ENCODE measurements at places on chromosomes 2 and 18.

DNA sequence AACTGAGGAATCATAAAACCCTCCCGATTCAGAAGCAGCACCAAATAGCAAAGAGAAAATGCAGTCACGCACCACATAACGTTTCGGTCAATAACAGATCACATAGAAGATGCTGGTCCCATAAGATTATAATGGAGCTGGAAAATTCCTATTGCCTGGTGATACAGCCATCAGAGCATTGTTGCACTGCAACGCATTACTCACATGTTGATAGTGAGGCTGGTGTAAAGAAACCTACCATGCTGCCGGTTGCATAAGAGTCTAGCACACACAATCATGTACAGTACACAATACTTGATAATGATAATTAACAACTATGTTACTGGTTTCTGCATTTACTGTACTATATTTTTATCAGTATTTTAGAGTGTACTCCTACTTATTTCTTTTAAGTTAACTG is 32.5 kb downstream of the RNF152 start:
- no peak for DNase-seq

DNA sequence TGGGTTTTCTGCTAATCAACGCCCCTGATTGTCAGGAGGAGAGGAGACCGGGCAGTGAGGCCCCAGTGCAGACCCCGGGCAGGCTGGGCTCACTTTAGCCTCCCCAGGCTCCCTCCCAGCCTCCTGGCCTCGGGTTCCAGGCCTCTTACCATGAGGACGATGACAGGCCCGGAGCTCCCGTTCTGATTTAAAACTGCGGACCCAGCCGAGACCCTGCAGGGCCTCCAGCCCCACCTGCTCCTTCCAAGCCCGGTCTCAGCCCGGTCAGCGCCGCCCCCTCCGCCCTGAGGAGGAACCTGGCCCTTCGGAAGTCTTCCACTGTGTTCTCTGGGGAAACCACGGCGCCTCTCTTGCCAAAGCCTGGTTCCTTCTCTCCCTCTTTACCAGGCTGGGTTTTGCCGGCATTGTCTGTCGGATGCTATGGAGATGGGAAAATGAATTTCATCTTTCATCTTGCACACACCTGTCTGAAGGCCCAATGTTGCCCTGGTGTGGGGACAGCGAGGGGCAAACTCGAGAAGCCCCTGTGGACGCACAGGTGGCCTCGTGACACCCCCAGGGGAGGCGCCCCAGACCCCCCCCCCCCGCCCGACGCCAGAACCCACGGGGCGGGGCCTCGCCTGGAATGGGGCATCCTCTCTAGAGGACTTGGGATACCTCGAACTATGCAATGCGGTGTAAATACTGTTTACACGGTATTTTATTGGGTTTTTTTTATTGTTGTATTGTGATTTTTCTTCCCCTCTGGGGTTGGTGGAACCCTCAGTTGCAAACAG is 37.7 kb upstream of the CTDP1 start:
- DNase-seq: no peak

- DNase-seq: no peak
Observed at GRCh38 chr18:40983835-40984234, 971.2 kb upstream of the PIK3C3 start.

GRCh38 chr18:62757399-62758010 is 42.2 kb downstream of the PHLPP1 start:
- DNase-seq: no peak

GRCh38 chr2:118089139-118089800 is 999 bp downstream of the INSIG2 start:
- no peak for DNase-seq

- no peak for DNase-seq
Observed at GRCh38 chr2:178787155-178787554, 20.1 kb downstream of the TTN start.

- no peak for DNase-seq
Observed at GRCh38 chr2:169464882-169465281, 14.4 kb upstream of the BBS5 start.

DNA sequence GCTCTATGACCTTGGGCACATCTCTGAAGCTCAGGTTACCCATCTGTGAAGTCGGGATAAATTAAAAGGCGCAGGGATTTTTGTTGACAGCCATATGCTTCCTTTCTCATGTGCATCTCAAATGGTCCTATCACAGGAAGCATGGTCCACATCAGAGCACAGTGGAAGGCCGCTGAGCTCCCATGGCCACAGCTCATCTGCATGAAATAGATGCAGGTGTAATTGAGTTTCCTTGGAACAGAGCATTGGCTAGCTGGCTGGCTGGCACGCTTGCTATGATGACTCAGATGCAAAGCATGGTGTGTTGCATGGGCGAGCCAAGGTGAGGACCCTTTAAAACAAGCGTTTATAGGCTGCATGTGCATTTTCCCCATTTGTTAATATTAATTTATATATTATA is 79.3 kb downstream of the TXNL1 start:
- DNase-seq: no peak

GRCh38 chr2:45070113-45070652 is 60.9 kb upstream of the SIX2 start:
- peak; percentile 99 for DNase-seq

DNA sequence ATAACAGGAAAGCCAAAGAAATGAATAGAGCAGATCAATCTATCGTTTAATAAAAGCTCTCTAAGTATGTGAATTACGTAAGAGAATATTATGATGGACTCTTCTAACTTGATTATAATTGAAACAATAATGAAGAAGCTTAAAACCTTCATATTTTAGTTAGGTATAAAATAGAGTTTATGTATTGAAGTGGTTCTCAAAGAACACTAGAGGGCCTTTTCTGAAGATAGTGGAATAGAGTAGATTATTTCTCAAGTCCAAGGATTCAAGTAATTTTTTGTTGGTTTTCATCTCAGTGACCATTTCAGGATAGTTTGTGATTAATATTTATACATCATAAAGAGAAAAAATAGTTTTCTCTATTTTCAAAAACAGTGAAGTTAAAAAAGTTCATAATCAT is 97.7 kb downstream of the NBEAL1 start:
- DNase-seq: no peak

DNA sequence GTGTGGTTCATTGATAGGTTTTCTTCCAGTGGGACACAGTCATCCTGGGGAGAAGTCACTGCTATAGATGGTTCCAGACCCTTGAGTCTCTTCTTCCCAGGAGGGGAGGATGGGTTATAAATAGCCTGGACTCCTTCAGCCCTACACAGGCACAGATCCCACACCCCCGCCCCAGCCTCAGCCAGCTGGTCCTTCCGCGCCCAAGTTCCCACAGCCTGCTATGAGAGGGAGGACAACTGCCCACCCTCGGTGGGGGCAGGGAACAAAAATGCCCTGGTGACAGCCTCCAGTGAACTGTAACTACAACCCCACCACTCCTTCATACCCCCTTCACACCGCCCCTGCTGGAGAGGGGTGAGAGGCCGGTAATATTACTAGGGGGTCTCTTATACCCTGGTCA is 3.2 kb downstream of the ZBTB7C start:
- DNase-seq: peak; percentile 3

DNA sequence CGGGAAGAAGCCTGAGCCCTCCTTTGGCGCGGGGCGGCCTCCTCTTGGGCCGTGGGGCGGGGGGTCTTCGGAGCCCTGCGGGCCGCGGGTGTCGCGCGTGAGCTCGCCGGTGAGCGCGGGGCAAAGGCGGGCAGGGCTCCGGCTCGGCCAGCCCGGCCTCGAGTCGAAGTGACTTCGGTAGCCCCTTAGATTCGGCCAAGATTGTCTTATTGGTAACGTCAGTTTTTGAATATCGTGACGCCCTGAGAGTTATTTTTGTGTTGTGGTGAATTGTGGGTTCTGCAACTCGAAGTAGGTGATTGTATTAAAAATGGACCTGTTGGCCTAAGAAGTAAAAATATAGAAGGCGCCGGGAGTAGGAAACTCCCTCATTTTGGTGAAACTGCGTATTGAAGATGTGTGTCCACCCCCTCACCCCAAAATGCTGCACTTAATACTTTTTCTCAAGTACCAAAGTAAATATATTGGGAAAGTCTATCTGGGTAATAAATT is 669 bp downstream of the MARCHF7 start:
- DNase-seq: no peak

GRCh38 chr2:35081001-35081621 is 1274.5 kb upstream of the CRIM1 start:
- no peak for DNase-seq

GRCh38 chr2:234691968-234692955 is 195.4 kb upstream of the ARL4C start:
- DNase-seq: no peak

- DNase-seq: peak; percentile 56
Observed at GRCh38 chr18:35756506-35757117, 175.1 kb downstream of the GALNT1 start.

DNA sequence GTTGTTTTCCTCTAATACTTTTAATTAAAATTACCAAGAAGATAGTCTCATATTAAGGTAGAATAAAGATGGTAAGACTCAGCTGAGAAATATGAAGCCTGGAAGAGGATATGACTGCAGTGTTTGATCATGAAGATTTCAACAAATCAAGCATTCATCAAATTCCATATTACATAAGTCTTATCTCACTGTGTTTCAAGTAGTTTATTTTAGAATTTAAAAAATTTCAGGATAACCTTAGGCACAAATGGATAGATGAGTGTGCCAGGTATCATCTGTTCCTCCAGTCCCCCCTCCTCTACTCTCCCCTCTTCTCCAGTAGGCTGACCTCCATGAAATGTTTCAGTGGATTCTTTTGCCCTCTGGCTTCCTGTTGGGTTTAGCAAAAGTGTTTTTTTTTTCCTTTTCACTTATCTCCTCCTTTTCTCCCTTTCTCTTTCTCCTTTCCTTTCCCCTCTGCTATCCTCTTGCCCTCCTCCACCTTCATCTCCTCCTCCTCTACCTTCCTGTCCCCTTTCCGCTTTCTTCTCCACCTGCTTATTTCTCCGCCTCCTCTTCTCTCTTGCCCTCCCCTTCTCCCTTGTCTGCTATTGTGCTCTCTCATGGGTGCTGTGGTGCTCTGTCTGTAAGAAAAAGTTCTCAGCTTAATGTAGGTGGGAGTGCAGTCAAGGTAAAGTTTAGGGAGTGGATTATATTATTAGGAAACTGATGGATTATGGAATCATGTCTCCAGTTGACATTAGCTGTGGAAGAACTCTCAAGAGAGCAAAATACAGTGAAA is 72.8 kb downstream of the ABI2 start:
- DNase-seq: no peak

DNA sequence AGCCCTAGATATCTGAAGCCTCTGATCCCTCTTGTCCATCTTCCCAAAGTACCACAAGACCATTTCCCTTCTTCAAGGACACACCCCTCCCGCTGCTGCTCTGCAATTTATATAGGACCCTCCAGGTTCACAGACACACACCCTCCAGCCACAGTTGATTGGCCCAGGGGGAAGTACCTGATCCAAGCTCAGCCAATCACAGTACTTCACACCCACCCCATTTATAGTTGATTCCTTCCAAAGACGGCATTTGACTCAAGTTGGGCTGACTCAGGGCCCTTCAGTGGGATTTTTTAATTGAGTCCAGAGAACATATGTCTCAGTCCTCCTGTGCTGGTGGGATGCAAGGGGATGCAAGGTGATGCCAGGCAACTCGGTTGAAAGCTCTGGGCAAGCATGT is 59.2 kb downstream of the GYPC start:
- no peak for DNase-seq

DNA sequence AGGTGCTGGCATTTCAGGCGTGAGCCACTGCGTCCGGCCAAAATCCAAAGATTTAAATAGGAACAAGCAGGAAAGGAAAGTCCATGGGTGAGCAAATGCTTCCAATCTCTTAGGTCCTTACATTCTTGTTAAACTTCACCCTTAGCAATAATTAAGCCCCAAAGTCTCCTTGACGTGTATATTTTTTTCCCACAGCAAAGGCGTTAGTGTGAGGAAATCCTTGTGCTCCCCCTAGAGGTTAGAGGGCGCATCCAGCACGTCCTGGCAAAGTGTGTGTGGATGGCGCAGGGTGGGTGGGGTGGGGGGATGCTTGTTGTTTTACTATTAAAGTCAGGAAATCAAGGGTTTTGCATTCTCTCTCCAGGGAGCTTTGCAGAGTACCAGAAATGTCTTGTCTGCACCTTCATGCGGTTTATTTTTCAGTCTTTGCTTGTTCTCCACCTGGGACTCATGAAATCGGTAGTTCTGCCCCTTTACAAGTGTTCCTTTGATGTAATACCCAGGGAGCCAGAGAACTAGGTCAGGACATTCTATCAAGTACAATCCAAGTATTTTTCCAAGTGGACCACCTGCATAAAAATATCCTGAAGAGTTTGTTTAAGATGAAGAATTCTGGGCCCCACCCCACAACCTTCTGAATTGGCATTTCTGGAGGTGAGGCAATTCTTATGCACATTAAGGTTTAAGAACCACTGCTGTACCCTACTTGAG is 22.2 kb upstream of the ITSN2 start:
- DNase-seq: peak; percentile 30

GRCh38 chr2:157254041-157254440 is 3.5 kb upstream of the GALNT5 start:
- DNase-seq: no peak

- no peak for DNase-seq
Observed at GRCh38 chr2:59398081-59398480, 1155.4 kb downstream of the BCL11A start.

- DNase-seq: no peak
Observed at GRCh38 chr2:9735335-9735734, 104.5 kb upstream of the YWHAQ start.

GRCh38 chr2:129178356-129178755 is 801.1 kb upstream of the RAB6C start:
- no peak for DNase-seq

- no peak for DNase-seq
Observed at GRCh38 chr2:8487461-8487932, 194.4 kb upstream of the ID2 start.

GRCh38 chr2:181326661-181327060 is 130.5 kb upstream of the ITGA4 start:
- DNase-seq: no peak

GRCh38 chr2:109535217-109535946 is 78.4 kb downstream of the SEPTIN10 start:
- DNase-seq: no peak

- DNase-seq: no peak
Observed at GRCh38 chr2:104638859-104639202, 215.1 kb upstream of the POU3F3 start.

DNA sequence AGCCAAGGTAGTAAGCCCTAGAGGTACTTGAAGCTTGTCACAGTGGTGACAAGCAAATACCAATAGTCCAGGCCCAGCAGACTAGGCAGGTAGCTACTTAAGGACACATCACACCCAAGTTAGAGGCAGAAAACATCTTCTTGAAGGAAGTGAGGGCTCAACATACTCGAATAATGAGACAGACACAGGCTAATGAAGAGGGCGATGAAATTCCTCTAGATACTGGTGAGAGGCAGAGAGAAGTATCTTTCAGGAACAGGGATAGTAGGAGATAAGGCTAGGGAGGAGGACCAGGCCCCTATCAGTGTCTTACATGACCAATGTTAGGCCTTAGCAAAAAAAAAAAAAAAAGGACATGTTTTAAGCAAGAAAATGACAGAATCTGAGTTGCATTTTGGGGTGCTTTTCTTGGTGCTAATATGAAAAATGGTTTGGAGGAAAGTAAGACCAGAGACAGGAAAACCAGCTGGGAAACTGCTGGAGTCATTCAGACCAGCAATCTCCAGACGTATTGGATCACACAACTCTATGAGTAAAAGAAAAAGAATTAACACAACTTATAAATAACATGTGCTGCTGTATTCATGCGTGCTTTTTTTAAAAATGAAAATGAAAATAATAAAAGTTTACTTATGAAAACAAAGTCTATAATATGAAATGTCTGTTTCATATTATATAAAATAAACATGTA is 37.7 kb downstream of the COBLL1 start:
- no peak for DNase-seq
